ENCODE measurements at places on chromosomes 11 and 22.

DNA sequence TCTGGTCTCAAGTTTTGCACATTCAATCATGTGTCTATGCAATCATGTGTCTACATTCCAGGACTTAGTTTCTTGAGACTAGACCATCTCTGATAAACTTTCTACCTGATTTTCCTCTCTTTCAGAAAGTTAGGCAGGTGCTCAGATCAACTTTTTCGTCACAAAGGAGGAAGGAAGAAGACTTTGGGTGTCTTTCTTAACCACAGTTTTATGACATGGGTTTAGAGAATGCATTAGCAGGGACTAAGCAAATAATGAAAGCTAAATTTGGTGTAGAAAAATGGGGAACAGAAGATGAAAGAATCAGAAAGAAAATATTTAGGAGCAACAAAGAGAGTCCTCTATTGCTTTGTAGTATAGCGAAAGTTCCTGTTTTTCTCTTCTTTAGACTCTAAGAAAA is 7.7 kb upstream of the GLYATL1B start:
- no peak for DNase-seq

DNA sequence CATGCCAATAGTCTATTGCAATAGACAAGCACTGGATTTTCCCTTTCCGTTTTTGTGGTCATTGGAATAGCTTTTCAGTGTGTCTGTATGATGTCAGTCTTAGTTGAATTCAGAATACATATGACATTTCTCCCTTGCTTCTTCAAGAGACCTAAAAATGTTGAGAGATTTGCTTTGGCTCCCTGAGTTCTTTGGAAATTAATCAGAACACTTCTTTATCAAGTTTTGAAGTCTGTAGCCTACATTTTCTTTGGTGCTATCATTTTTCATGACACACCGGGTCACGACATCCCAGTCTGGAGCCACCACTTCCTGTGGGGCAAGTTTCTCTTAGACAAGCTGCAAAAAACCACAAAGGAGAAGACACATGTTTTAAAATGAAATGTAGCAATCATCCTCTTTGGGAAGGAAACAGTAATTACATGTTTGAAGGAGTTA is 847.1 kb downstream of the OPCML start:
- no peak for DNase-seq

DNA sequence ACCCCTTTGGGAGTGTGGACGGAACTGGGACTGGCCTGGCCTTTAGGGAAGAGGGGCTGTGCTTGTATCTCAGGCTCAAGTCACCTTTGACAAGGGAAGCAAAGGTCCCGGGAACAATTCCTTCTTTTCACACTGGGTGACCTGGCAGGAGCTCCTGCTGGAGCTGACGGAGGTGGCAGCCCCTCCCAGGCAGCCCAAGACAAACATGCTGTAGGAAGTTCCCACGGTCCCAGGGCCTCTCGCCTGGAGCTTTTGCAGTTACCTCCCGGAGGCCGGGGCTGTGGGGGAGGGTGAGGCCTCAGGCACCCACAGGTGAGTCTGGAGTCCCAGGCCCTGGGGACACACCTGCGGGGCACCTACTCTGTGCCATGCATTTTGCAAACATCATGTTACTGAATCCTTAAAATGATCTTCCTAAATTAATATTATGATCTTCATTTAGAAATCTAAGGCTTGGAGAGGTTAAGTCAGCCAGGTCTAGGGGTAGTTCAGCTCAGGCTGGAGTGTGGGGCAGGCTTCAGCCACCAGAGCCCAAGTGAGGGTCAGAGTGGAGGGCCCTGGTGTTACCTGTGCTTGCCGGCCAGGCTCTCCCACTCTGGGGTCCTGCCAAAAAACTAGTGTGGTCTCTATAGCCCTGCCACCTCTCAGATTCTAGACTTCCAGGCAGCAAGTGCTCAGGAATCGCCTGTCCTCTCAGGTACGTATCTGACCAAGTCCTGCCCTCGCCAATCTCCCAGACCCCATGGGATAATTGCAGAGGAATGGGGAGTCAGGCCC is 15.7 kb upstream of the MYEOV start:
- DNase-seq = no peak

DNA sequence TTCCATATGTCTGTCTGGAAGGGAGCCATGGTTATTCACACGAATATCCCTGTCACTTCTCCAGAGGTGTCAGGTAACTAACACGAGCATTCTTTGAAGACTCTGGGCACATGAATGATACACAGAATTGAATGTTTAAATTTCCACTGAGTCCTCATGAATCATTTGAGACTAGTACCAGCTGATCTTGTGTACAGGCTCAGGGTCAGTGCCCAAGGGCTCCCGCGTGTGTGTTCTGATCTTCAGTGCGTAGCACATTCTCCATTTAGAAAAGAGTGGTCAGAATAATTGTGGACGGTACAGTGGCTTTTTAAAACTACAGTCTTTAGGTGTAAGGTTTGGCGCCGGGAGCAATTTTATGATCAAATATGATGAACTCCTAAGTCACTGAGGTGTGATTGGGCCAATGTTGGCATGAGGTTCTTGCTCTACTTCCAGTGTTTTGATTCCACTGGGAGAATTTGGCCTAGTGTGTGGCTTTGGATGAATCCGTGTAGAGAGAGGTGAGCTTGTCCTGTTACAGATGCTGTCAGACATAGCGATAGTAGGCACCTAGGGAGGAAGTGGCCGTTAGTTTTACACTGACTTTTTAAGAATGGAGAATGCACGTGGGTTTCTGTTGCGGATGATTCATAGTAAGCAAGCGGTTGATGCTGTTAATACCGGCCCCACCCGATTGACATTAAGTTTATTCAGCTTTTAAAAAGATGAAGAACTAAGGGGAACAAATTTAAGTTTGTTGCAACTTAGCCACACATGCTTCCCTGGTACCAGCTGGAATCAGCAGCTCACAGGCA is 22.2 kb downstream of the NUP50 start:
- no peak for DNase-seq

- DNase-seq = no peak
Measured at GRCh38 chr11:77204754-77205466, 76.9 kb downstream of the MYO7A start.

GRCh38 chr11:133096981-133097380 is 435.3 kb downstream of the OPCML start:
- no peak for DNase-seq

DNA sequence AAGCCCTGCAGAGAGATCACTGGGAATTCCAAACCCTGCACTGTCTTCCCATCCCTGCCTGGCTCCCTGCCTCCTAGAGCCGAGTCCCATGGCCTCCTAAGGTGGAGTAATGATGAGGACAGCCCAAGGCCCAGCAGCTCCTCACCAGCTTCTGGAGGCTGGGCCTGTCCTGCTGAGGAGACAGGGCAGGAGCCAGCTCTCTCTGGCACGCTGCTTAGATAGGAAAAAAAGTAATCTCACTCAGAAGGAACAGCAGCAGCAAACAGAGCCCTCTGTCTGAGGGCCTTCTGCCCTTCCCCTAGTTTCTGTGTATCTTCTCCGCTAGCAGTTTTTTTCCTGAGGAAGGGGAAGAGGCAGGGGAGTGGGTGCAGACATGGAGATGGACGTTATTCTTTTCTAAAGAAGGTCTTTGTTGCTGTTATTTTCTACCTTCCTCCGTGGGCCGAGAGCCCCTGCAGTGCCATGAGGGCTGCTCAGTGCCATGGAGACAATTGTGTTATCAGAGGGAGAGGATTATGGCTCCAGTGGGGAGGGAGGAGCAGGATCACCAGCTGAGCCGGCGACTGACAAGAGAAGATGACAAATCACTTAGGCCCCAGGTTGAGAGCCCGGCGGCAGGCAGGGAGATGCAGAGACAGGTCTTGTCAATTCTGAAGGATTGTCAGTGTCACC is 315.3 kb downstream of the BUD13 start:
- no peak for DNase-seq

DNA sequence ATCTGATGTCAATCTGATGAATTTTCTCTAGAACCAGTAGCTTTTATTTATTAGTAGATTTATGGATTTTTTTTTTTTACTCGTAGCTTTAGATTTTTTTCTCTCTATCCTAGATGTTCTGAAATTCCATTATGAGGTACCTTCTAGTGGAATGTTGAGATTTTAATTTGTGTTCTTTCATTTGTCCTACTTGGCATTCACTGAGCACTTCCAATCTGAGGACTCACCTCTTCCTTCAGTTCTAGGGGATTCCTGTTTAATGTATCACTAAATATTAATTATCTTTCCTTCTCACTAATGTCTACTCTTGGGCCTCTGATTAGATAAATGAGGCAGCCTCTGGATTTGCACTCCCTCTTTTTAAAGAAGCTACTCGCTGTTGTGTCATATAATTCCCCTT is 40.2 kb upstream of the WNT7B start:
- no peak for DNase-seq

DNA sequence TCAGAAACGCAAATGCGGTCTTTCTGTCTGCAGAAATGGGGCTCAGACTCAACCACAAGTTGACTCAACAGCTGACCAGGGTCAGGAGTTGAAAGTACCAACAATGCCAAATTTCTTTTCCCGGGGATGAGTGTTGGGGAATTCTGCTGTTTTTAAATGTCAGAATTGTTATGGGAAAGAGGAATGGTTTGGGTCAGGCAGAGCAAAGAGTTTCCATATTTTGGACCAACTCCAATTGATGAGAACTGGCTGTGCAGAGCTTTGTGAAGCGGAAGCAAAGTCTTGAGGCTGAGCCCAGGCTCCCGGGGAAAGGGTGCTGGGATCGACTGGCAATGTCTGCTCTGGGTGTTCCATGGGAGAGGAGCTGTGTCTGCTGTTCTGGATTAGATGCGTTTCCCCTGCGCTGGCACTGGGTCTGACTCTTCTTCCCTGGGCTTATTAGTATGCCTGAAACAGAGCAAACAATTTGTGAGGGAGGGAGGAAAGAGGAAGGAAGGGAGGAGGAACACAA is 36.2 kb downstream of the TXN2 start:
- DNase-seq = no peak

- DNase-seq = no peak
Measured at GRCh38 chr22:19823191-19823901, 31.3 kb downstream of the GNB1L start.
